ENCODE measurements at places on chromosomes 2 and 18.

GRCh38 chr18:36366994-36367839 lies 69.7 kb downstream of the FHOD3 start:
- DNase-seq, result no peak

- no peak for DNase-seq
Measured at GRCh38 chr2:106280224-106280623, 86.1 kb upstream of the UXS1 start.

DNA sequence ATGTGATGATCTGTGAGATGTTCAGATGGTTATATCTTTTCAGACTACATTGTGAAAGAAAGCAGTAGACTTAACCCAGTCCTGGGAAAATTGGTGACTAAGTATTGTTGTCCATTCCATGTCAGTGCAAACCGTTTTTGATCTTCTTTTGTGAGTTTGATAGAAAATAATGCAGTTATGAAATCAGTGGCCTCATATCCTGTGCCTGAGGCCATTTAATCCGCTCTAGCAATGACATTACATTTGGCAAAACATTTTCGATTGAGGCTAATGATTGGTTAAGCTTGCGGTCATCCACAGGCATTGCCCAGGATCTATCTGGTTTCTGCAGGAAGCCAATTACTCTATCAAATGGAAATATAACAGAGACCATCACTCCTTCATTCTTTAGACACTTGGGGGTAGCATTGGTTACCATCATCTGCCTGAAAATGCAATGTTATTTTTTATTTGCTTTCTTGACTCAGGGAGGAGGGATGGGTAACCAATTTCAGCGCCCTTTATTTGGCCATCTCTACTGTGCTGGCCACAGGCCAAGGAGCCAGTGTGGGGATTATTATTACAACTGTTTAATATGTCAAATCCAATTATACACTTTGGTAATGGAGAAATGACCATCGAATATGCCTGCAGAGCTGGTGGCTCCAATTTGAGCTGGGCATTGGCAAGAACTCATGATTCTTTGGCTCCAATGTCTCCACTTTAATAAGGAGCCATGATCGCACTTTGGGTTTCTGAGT lies 33.6 kb downstream of the TRIB2 start:
- no peak for DNase-seq

DNA sequence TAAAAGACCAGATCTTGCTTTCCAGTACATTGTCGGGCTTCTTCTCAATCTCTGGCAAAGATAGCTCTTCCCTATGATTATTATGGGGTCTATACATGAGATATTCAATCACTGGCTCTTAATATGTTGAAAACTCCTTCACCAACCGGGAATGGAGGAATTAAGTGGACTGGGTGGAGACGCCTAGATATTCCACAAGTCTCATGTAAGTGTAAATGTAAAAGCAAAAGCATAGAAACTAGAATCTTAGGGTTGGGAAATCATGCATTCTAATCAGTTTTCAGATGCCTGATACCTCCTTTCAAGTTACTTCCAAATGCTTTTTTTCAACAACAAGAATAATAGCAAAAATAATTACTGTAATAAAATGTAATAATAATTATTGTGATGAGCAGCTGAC lies 38.0 kb downstream of the DPP4 start:
- no peak for DNase-seq

GRCh38 chr18:12330766-12331165 lies 22.7 kb downstream of the TUBB6 start:
- DNase-seq, result no peak

DNA sequence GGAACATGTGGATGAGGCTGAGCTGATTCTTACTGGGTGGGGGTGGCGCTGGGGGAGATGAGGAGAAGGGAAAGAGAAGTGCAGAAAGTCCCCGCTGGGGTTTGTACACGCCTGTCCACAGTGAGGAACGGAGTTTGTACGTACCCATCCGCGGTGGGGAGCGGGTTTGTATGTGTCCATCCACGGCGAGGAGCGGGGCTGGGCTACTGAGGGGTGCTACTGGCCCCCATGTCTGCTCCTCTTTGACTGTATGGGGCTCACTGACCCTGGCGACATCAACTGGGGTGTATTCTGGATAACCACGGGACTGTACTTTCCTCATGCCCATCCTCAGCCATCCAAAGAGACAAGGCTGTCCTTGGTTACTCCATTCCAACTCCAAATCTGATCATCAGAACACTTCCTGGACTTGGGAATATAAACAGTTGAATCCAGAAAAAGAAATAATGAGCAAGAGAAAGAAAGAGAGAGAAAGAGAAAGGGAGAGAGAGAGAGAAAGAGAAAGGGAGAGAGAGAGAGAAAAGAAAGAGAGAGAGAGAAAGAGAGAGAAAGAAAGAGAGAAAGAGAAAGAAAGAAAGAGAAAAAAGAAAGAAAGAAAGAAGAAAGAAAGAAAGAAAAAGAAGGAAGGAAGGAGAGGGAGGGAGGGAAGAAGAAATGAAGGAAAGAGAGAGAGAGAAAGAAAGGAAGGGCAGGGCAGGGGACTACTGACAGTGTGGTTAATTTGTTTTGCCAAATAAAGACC lies 21.0 kb downstream of the MAL start:
- no peak for DNase-seq

GRCh38 chr2:14635391-14635871 lies 2.9 kb downstream of the LRATD1 start:
- no peak for DNase-seq

- DNase-seq, result peak; percentile 31
Measured at GRCh38 chr2:162073888-162074631, at the start of gene DPP4. Gene DPP4, minus strand, starts transcription at chr2:162074215. Its CDS starts 234 bp downstream, at chr2:162073981.

DNA sequence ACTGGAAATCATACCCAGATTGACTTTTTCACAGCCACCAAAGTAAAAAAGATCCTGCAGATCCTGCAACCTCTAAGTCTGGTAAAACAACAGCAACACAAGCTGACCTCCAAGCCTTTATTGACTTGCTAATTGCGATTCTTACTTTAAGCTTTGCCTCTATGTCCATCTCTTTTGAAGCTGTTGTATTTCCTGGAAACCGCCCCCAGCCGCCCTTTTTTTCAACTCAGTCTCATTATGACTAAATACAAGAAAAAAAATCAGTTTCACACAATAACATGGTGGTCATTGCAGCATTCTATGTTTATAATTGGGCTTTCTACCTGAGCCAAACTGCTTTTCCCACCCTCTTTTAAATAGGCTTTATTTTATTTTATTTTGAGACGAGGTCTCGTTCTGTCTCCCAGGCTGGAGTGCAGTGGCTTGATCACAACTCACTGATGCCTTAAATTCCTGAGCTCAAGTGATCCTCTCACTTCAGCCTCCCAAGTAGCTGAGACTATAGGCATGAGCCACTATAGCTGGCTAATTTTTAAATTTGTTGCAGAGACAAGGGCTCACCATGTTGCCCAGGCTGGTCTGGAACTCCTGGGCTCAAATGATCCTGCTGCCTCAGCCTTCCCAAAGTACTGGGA lies 76.2 kb downstream of the MOGAT1 start:
- no peak for DNase-seq

DNA sequence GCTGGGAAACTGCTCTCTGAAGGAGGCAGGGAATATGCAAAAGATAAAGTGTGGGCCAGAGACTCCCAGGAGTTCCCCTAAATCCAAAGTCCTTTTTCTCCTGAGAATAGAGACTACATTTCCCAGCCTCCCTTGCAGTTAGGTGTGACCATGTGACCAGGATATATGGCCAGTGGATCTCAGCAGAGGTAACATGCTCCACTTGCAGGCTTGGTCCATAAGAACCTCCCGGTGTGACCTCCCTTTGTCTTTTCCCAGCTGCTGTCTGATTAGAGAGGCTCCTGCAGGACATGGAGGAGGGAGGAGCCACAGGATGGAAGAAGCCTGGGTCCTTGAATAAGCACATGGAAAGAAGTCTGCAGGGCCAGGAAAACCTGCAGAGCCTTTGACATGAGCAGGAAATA lies 76.2 kb downstream of the TGFA start:
- DNase-seq, result no peak

DNA sequence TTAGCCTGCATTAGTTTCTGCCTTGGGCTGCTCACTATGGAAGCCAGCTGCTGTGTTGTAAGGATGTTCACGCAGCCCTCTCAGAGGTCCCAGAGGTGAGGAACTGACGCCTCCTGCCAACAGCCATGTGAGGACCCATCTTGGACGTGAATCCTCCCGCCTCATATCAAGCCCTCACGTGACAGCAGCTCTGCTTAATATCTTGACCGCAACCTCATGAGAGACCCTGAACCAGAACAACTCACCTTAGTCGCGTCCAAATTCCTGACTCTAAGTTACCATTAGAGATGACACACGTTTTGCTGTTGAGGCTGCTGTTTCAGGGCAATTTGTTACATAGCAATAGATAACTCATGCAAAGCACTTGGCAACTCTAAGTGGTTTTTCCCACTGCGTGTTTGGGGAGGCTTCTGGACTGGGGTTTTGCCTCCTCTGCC lies 97.7 kb downstream of the TMEM17 start:
- no peak for DNase-seq

DNA sequence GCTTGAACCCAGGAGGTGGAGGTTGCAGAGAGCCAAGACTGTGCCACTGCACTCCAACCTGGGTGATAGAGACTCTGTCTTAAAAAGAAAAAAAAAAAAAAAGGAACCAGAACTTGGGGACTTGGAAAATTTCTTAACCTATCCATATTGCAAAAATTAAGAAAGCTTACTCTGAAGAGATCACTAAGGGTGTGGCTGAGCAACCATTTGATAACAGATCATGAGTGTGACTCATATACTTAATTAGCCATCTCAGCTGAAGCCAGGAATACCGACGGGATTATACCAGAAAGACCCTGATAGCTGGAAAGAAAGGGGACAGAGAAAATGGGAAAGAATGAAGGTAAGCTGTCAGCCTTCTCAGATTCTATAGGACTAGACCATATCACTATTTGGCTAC lies 7.1 kb upstream of the ADD2 start:
- no peak for DNase-seq

DNA sequence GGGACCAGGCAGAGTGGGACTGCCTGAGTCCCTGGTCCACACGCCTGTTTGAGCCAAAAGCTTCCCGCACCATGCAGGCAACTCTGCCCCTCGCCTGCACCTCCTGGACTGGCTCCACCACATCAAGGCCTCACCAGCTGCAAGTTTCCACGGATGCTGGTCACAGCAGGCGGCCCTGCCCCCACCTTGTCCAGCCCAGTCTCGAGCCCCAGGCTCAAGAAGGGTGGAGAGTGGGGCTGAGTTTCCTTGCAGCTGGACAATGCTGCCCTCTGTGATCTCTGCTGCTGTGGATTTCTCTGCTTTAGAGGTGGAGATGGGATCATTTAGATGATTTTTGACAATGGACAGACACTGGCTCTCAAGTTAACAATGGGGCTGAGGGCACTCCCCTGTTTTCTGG lies 74.9 kb downstream of the MTCL1 start:
- no peak for DNase-seq

- DNase-seq, result no peak
Measured at GRCh38 chr2:130930740-130931659, 94.3 kb downstream of the ARHGEF4 start.

GRCh38 chr2:197803033-197803444 lies 1.4 kb upstream of the PLCL1 start:
- DNase-seq, result no peak

GRCh38 chr18:78242806-78243205 lies 736.8 kb upstream of the SALL3 start:
- no peak for DNase-seq

GRCh38 chr2:221610675-221611074 lies 38.6 kb upstream of the EPHA4 start:
- DNase-seq, result no peak

GRCh38 chr2:25078170-25079049 lies 36.5 kb downstream of the EFR3B start:
- DNase-seq, result no peak

DNA sequence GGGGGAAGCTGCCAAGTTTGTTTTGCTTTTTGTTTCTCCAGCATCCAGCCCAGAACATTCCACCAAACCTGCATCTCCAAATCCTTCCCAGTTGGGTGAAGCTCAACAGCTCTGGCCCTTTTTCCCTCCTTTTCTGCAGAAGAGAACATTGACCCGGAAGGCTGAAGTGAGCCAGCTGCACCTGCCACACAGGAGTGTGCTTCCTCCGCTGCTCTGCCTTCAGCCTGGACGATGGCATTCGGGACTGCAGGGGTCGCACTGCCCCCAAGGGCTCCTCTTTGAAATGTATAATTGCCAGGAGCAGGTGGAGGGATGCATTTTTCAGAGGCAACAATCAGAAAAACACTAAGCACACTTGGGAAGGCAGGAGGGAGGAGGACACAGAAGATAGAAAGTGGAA lies 41.8 kb downstream of the ST8SIA5 start:
- DNase-seq, result no peak

- no peak for DNase-seq
Measured at GRCh38 chr2:46873604-46874068, 42.0 kb downstream of the MCFD2 start.

DNA sequence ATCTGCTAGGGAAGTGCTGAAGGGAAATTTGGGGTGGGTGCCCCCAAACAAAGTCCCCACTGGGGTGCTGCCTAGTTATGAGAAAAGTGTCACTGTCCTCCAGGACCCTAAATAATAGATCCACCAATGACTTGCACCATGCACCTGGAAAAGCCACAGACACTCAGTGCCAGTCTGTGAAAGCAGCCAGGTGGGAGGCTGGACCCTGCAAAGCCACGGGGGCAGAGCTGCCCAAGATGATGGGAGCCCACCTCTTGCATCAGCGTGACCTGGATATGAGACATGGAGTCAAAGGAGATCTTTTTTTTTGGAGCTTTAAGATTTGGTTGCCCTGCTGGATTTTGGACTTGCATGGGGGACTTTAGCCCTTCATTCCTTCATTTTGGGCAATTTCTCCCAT lies 431.6 kb downstream of the ERBB4 start:
- DNase-seq, result no peak

GRCh38 chr2:218811382-218811781 lies 20.2 kb downstream of the PRKAG3 start:
- no peak for DNase-seq

- no peak for DNase-seq
Measured at GRCh38 chr18:48419277-48420022, 10.3 kb upstream of the ZBTB7C start.

GRCh38 chr2:6418291-6418690 lies 447.4 kb downstream of the CMPK2 start:
- no peak for DNase-seq
